ENCODE measurements at places on chromosomes 13 and 19. TPM values are rescaled to one million over a fixed set of nuclear protein-coding genes. Genes with fewer than 3 reads are reported as not detected.

Gene ANKLE1
- total RNA-seq = 1.3 TPM

Gene HIF3A
- 7.8 TPM for total RNA-seq

Gene CEACAM20
- 0.33 TPM for total RNA-seq

Gene NUFIP1
- total RNA-seq = 3.0 TPM

Gene TMEM86B
- total RNA-seq = 2.0 TPM

Gene AKAP8L
- total RNA-seq = 67.3 TPM

Gene AZU1
- total RNA-seq = not detected

Gene ZNF491
- 0.65 TPM for total RNA-seq
